GM03348 (cell line): ENCODE measurements at places on chromosomes 7 and 10.

DNA sequence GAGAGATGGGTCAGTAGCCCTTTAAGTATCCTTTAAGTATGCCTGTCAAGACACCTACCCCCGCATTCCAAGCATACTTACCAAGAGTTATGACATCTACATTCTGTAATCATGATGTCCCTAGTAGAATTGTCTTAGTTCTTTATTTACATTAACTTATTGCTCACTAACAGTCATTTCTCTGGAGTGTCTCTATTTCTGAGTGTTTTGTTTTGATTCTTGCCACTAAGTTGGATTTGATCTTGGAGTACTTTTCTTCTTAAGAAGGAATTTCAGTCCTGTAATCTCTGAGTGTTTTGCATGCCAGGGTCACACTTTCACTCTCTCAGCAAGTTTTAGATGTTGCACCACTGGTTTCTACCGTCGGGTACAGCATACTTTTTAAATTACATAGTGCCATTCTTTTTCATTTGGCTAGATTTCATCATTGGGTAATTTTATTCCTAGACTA lies 1053.9 kb downstream of the KCNMA1 start:
- peak; percentile 75 for DNase-seq

DNA sequence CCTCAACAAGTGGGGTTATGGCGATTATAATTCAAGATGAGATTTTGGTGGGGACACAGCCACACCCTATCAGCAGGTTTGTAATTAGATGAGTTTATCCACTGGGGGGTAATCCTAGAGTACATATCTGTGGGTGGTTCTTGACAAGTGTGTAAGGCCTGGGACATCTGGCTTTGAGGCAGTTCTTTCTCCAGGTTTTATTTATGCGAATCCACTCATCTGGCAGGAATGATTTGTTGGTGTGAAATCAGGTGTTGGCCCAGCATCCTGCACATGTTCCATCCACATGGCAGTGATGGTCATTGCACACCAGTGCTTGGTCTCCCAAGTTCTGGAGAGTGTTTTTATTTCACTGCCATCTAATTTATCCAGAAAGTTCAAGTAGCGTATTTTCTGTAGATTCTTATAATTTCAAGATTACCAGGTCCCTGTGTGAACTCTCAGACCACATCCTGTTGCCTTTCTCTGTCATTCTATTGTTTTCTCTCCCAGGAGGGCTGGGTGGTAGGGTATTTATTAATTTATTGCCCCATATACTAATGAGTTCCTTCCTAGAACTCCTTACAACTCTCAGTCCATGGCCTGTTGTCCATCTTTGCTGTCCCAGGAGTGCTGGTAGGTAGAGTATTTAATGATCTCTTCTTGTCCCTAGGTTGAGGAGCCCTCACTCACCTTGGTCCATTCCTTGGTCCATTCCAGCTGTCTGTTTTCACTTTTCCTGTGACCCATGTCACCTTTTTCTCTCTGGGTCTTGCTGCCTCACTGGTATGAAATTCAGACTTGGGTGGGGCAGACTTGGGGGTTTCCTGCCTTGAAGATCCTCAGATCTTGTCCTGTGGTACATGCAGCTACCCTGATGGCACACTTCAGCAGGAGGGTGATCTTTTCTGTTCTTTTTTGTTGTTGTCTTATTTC lies 10.4 kb downstream of the RALA start:
- DNase-seq: no peak

GRCh38 chr10:6513476-6513875 lies 66.6 kb downstream of the PRKCQ start:
- no peak for DNase-seq

GRCh38 chr7:70645279-70645678 lies 486.7 kb upstream of the GALNT17 start:
- no peak for DNase-seq

GRCh38 chr10:126734015-126734414 lies 63.5 kb upstream of the C10orf90 start:
- DNase-seq: no peak

DNA sequence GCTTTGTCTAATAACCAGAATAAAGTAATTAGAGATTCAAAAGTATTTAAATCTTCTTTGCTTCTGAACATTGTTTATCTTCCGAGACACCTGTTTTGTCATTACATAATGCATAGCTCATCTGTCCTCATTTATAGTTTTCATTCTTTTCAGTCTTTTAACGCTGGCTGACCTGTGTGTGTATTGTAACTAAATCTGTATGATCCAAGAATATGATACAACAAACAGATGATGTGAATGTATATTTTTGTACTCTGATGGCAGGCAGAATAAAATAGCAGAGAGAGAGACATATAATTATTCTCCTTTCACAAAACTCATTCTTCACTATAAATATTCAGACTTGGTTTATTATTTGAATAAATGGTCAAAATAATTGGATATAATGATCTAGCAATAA lies 80.6 kb downstream of the ORC5 start:
- no peak for DNase-seq

GRCh38 chr10:17913604-17914003 lies 38.1 kb upstream of the SLC39A12 start:
- no peak for DNase-seq

DNA sequence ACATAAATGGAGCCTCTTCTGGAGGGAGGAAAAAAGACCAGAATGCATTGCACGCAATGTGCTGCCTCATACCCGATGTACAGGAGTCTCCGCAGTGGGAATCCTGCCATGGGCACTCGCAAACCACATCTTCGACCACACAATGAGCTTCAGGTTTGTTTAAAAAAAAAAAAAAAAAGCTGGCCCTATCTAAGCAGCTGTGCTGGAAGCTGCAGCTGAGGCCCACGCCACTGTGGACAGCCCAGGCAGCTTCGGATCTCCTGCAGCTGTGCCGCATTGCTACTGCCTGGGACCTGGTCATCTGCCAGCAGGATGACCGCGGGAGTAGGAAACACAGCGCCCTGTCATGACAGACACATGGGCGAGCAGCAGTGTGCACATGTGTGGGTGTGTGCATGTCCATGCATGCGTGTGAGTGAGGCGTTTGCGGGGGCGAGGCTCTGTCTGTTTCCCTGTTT lies 26.0 kb downstream of the EN2 start:
- DNase-seq: no peak

- no peak for DNase-seq
These were observed 279.2 kb downstream of the THSD7A start for GRCh38 chr7:11552676-11553296.

- no peak for DNase-seq
These were observed 4.3 kb upstream of the TECTB start for GRCh38 chr10:112278871-112279270.

DNA sequence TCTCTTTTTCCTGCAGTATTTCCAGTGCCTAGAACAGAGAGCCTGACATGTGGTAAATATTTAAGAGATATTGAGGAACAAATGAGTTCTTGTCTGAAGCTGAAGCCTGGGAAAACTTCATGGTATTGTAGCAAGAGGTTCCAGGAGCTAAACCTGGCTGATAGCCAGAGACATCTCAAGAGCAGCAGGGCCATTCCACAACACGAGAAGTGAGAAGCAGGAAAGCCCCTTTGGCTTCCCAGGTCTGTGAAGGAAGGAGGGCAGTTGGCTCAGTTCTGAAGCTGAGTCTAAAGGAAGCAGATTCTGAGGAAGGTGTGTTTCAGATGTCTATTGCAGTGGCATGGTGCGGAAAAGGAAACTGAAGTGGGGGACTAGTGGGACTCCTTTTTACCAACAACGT lies 63.8 kb upstream of the FAM204A start:
- DNase-seq: no peak

DNA sequence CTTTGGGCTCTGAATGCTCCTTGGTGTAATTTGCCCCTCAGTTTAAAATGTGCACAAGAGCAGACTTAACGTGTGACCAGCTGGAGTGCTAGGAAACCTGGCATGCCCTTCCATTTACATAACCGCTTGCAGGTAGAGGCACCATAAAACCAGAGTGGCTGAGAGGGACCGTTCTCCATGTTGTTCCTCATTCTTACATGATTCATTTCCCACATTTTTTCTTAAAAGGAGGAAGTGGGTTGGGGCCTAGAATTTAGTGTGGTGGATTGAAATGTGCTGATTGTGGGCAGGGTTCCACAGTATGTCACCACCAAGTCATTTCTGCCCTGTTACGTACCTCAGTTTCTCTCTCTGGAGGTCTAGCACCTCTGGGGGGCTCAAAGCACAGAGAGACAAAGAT lies 375.8 kb upstream of the VSTM2A start:
- DNase-seq: no peak

GRCh38 chr7:69770613-69771012 lies 172.3 kb downstream of the AUTS2 start:
- no peak for DNase-seq

GRCh38 chr10:71429304-71429703 lies 32.6 kb downstream of the CDH23 start:
- DNase-seq: no peak

DNA sequence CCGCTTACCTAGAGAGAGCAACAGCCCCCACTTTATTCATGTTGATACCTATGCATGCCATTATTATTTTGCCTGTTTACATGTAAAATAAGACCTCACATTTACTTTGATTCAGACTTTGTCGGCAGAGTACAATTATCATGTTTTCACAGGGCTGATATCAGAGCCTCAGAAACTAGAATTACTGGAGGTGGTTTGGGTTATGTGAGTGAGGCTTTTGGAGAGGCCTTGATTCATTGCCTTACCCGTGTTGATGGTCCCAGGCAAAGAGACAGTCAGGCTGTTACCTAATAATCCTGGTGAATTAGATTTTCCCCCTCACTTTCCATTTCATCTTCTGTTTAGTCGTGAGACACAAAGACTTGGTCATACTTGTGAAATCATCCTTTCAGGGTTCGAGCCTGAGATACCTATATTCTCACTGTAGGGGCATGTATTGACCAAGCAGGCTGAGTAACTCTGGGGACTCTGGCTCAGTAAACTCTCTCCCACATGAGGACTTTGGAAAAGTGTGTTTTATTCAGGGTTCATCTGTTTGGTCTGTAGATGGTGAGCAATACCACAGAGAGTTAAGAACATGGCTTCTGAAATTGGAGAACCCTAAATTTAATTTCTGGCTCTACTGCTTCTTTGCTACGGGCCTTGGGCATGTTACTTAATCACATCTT lies 150.9 kb downstream of the CELF2 start:
- no peak for DNase-seq

GRCh38 chr10:2920168-2920567 lies 147.2 kb upstream of the PFKP start:
- no peak for DNase-seq

DNA sequence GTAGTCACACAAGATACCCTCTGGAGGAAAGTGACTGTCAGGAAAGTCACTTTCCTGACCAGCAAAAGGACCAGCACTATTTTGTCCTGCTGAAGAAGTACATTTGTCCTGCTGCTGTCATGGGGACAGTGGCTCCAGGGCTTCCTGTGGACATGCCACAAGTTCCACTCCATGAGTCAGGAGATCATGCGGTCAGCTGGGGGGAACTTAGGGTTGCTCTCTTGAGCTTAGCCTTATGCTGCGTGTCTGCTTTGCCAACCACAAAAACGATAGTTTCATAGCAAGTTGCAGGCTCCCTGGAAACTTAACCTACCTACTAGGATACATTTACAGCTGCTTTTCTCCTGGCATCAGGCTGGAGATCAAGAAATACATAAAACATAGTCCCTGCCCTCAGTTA lies 19.8 kb upstream of the ALOX5 start:
- no peak for DNase-seq

GRCh38 chr10:33215154-33215553 lies 119.3 kb downstream of the NRP1 start:
- peak; percentile 62 for DNase-seq

- DNase-seq: no peak
These were observed 48.0 kb downstream of the CREB3L2 start for GRCh38 chr7:137953665-137954470.

- DNase-seq: no peak
These were observed 98.7 kb downstream of the RALA start for GRCh38 chr7:39721919-39722597.

- DNase-seq: no peak
These were observed 62.4 kb upstream of the CC2D2B start for GRCh38 chr10:95845411-95845810.

DNA sequence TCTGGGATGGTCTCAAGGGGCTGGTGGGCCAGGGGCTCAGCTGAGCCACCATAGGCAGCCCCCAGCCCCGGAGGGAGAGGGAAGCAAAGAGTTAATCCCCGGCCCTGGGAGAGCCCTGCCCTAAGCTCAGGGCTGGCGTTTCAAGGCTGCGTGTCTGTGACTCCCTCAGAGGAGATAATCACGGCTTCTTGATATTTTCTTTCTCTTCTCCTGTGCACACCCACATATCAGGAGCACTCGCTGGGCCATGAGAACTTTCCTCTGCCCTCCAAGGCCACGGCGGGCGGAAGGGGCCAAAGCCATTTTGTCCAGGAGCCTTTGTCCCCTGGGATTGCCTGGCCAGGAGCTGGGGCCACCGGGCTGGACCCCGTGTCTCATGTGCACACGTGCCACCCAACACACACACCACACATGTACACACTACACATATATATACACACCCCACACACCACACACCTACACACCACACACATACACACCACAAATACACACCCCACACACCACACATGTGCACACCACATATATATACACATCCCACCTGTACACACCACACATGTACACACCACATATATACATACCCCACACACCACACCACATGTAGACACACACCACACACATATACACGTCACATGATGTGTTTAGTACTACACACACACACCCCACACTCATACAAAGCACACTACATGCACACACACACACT lies 16.9 kb downstream of the VENTX start:
- no peak for DNase-seq

GRCh38 chr7:113636727-113637421 lies 281.9 kb downstream of the PPP1R3A start:
- no peak for DNase-seq

DNA sequence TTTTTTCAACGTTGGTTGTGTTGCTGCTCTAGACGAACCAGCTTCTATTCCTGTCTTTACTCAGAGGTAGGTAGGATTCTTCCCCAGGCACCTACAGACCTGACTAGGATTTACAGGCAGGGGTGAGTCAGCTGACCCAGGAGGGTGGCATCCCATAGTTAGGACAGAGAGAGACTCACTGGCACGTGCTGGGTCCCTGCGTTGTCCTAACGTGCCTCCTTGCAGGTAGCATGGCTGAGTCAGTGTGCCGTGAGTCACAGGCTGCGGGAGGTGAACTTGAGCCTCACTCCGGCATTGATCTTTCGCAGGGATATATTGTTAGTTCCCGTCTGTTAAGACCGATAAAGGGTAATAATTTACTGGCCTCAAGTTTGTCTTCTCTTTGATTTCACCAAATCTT lies 96.5 kb downstream of the PFKFB3 start:
- DNase-seq: no peak

- no peak for DNase-seq
These were observed 135.6 kb downstream of the CHN2 start for GRCh38 chr7:29330136-29330535.

GRCh38 chr7:30349170-30349569 lies 64.8 kb downstream of the ZNRF2 start:
- DNase-seq: no peak

- no peak for DNase-seq
These were observed 1438.5 kb upstream of the CELF2 start for GRCh38 chr10:9579110-9579705.

- no peak for DNase-seq
These were observed 523.9 kb downstream of the ADRA2A start for GRCh38 chr10:111600772-111601171.

GRCh38 chr10:32713560-32713959 lies 244.5 kb downstream of the ITGB1 start:
- no peak for DNase-seq

GRCh38 chr10:46523962-46524471 lies 32.4 kb downstream of the GPRIN2 start:
- DNase-seq: no peak
